ENCODE measurements at places on chromosomes 7 and 10.
A peak's percentile ranks its signal among the peaks of the same experiment; 100 is the strongest.

GRCh38 chr10:114174695-114175188 is 739 bp upstream of the CCDC186 start:
- peak; percentile 71 for DNase-seq

DNA sequence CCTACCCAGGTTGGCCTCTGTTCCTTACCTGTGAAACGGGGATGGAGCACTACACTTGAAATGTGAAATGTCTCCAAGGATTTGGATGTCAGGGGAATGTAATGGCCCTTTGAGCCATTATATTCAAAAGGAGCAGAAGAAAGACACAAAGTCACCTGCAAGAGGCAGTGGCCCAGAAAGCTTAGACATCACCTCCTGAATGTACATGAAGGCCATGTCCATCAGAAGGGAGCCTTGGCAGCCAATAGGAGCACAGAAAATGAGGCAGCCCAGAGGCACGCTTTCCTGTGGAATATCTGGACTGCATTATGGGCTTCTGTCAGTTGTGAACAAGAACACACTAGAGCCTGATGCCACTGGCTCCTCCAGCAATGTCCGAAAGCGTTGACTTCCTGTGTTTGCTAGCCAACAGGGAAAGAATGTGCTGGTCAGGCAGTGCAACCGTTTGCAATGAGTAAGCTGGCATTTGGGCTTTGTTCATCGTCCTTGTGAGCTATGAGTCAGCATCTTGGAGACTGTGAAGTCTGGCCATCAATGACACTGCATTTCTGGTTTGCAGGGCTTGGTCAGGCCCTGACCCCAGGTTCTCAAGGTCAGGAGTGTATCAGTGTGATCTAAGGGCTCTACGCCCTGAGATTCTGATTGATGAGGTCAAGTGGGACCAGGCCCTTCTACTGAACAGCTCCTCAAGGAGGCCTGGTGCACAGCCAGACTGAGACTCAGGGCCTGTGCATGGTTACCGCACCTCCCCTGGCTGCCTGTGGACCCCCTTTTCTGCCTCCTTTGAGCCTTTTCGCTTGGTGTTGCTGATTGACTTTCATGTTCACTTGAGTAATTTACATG is 222.4 kb downstream of the RPS24 start:
- peak; percentile 99 for DNase-seq

DNA sequence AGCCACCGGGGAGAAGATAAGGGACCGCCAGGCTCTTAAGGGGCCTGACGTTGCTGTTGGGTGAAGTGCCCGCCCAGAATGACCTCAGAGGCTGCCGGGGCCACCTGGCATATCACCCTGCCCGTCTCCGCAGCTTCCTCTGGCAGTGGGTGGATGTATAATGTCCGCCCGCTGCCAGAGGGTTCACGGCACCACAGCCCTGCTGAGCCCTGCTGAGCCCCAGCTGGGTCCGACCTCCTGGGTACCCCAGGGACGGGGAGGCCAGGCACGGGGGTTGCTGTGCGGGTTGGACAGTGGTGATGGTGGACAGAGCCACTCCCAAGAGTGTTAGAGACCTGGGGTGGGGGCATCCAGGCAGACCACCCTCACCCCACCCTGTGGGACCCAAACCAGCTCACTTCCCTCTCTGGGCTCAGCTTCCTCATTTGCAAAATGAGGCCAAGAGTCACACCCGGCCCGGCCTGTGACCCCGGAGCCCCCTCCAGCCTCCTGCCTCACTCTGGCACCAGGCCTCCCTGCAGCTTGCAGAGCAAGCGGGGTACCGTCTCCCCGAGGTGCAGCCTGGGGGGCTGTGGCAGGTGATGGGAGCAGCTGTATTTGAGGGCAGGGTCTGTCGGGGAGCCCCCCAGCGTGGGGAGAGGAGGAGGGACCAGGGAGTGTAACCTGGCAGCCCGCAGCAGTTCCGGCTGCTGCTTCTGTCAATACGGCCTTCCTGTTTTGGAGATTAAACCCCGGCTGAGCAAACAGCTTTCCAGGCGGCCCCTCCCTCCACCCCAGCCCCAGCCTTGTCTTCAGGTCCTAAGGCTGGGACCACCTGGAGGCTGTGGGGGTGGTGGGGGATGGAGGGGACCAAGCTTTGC is 8.4 kb upstream of the LFNG start:
- no peak for DNase-seq

DNA sequence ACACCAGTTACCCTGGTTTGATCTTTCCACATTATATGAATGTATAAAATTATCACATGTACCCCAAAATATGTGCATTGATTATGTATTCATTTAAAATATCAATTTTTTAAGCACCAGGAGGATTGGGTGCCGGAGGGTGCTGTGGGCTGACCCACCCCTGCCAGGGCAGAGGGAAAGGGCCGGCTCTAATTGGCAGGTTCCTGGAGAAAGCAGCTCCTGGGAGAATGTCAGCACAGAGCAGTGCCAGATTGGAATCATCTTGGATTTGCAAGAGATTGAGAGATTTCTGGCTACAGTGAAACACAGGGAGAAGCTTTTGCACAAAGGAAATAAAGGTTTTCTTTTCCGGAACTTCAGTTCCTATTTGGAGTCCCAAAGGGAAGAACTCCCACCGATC is 264.4 kb upstream of the TCERG1L start:
- no peak for DNase-seq

DNA sequence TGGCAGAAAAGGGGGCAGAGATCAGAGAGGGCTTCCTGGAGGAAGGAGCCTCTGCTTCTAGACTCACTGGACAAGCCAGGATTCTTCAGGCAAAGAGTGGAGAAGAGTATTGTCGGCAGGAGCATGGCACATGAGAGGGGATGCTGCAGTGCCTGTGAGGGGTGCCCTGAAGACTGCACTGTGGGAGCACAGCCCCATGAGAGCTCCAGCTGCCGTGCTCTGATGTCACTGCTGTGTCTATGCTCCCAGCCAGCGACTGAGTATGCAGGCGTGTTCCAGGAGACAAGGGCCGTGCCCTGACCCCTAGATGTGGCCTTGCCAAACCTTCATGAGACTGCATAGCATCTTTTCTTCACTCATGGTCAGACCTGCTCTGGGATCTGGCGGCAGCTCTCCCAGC is 339.1 kb downstream of the RPS24 start:
- no peak for DNase-seq

- DNase-seq: no peak
These were observed 16.6 kb downstream of the COL28A1 start for GRCh38 chr7:7519056-7519455.

DNA sequence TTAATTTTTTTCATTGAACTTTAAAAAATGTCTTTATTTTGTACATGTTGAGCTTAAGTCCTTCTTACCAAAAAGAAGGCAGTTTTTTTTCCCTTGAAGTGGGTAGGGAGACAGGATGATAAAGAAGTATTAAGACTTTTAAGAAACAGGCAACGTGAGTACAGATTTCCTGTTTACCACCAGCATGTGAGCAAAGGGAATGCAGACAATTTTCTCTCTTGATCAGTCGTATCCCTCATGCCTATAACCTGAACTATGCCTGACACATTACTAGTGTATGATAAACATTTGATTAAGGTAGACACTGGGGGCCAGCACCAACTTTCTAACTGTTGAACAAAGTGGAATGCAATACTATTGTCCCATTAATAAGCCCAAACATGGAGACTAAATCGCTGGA is 8.8 kb upstream of the OR2A2 start:
- no peak for DNase-seq

DNA sequence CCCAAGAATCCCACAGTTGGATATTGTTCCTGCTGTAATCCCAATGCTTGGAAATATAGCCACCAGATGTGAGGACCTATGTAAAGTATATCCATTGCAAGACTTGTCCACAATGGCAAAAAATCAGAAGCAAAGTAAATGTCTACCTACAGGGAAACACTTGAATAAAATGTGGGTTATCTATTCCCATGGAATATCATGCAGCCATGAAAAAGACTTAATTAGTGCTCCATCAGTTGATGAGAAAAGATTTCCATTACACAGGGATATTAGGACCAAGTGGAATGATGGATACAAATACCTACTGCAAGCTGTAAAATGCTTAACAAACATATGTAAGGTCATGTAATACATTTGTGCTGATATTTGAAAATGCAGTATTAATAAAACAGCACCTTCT is 131.2 kb downstream of the BTAF1 start:
- no peak for DNase-seq

GRCh38 chr7:135840591-135840990 is 92.0 kb upstream of the FAM180A start:
- DNase-seq: no peak

GRCh38 chr10:128161031-128161430 is 34.8 kb upstream of the MKI67 start:
- DNase-seq: no peak

- peak; percentile 16 for DNase-seq
These were observed 131.3 kb downstream of the CTTNBP2 start for GRCh38 chr7:117741962-117742361.

DNA sequence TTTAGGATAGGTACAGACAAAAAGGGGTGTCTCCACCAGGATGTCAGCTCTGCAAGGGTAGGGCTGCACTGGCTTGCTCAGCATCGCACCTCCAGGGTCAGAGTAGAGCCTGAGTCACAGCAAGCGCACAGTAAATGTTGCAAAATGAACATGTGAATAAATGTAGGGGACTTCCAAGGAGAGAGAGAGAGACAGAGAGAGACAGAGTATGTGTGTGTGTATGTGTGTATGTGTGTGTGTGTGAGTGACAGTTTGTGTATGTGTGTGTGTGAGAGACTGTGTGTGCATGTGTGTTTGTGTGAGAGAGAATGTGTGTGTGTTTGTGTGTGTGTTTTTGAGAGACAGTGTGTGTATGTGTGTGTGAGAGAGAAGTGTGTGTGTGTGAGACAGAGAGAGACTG is 163.3 kb downstream of the RPS24 start:
- peak; percentile 77 for DNase-seq

DNA sequence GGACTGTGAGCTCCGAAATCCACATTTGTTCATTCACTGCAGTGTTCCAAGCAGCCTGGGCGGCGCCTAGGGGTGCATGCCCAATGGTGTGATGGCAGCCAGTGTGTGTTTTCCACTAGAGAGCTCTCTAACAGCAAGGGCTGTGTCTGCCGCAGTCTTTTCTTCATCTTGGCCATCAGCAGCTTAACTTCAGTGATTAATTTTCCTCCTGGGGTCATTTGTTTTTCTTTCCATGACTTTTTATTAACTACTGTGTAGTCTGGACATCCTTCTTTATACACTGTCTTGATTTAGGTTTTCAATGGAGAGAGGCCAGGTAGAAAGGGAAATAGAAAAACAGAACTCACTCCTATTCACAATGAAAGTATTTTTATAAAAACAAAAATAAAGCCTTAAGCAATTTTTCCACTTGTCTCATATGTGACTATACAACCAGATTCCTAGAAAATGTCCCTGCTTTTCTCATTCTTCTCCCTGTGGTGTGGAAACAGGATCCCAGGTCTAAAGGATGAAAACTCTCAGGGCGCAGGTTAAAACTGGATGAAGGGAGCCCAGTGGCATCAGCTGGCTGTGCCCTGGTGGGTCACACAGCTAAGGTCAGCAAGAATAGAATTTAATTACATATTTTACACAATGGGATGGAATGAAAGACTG is 176.8 kb downstream of the PKD1L1 start:
- no peak for DNase-seq

DNA sequence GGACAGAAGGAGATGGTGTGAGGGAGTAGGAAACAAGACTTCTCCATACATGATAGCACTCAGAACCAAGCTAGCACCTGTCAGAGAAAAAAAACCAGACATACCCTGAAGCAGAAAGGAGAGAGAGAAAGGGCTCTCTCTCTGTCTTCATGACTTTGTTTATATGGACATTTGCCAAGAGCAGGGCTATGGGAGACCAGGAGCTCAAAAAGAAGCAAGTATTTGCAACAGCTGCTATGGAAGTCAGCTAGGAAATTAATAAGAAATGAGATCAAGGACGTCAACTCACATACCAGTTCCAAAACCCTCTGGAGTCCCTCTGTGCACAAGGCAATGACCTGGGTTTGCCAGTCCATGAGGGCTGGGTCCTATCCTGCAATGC is 111.6 kb downstream of the SGMS1 start:
- DNase-seq: no peak

DNA sequence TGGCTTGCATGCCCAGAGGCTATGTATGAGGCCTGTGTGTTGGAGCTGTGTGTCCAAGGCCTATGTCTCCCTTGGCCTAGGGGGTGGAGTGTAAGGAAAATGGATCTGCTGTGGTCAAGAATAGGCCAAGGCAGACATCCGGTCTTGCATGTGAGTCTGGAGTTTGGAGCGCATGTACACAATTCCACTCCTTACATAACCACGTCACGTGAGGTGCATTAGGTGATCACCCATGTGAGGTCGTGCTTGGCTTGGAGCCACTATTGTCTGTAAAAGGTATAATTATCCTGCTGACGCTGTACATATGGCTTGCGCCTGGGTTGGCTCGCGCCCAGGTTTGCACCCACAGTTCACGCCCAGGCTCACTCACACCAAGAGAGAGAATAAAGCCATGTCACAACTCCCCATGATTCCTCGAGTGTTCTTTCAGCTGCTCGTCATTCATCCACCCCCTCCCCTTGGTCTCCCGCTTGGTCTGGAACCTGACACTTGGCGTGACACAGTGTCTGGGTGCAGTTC is 105.5 kb downstream of the BICC1 start:
- DNase-seq: no peak

- no peak for DNase-seq
These were observed 22.4 kb downstream of the REEP3 start for GRCh38 chr10:63543576-63543962.

GRCh38 chr7:119696336-119696735 is 576.6 kb upstream of the KCND2 start:
- no peak for DNase-seq

DNA sequence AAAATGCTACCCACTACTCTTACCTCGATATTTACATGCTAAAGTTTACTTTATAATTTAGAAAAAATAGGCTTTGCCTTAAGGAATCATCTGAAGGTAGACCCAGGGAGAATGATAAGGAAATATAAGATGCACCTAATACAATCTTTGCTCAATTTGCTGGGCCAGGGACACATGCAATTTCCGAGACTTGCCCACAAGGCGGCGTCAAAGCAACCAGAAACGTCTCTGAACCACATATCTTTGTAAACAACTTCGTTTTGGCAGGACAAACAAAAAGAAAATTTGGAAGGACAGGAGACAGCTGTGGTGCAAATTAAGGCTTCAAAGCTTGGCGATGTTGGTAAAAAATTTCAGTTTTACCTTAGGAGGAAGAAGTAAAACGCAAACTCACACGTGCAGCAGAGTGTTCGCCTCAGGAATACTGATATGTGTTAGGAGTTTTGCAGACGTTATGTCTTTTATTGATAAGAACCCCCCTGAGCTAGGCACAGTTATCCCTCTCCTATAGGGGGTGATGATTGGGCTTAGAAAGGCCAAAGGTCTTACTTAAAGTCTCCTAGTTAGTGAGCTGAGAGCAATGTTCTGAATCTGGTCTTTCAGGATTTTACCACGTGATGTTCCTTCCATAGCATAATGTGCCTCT is 134.3 kb downstream of the PRKCQ start:
- peak; percentile 36 for DNase-seq

Data from fibroblast of mammary gland (primary cell).